ENCODE measurements at places on chromosomes 5 and 9. TPM values are rescaled to one million over a fixed set of nuclear protein-coding genes. Genes with fewer than 3 reads are reported as not detected.

The DMRTA1 gene
- not detected for total RNA-seq

DNA sequence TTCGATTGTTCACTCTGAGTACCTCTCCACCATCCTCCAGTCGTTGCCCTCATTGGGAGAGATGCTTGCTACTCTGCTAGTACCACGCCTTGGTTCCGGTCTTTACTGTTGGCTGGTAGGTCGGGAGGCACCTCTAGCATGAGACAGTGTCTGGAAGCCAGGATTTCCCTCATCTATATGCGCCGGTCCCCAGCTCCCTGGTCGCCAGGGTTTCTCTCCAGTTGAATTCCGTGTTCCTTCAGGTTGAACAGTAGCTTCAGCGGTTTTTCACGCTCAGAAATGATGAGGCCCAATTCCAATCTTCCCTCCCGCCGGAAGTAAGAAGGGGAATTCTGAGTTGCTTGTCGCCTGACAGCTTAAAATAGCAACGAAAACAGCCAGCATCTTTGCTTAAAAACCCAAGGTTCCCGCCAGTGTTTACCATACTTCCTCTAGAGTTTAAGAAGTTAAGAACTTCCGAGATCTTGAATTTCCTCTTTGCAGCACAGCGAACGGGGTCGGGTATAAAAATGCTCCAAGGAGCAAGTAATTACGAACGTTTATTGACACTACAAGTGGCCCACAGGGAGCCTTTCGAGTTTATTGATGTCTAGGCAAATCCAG, 1.3 kb upstream of the ST8SIA4 start:
- peak; percentile 57 for DNase-seq
- peaks cover 18% of the 10 kb centered on the region for H3K36me3 ChIP-seq
- H3K4me3 ChIP-seq: peak overlapping the region; percentile 95

DNA sequence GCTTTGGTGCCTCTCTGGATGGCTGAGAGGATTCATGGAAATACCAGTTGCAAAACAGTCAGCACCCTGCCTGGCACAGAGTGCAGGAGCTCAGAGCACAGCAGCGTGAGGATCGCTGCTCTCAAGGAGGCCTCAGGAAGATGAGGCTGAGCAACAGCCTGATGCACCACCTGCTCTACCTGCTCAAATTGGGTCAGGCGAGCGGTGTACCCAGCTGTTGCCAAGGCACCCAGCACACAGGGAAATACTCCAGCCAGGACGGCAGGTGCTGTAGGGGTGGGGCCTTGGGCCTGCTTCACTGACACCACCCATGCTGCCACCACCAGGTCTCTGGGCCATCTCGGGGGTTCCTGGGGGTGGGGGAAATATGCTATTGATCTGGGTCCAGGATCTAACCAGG, 4.3 kb downstream of the EEIG1 start:
- peak; percentile 42 for DNase-seq
- H3K27me3 ChIP-seq: no peaks in the 10 kb centered on the region
- H3K4me1 ChIP-seq: peaks cover 50% of the 10 kb centered on the region
- H3K4me3 ChIP-seq: peak overlapping the region; percentile 92
- peaks cover 49% of the 10 kb centered on the region for H3K36me3 ChIP-seq
- peak overlapping the region; percentile 100 for H3K27ac ChIP-seq

GRCh38 chr9:34985311-34985899, 4.1 kb upstream of the DNAJB5 start:
- peak overlapping the region; percentile 58 for H3K27ac ChIP-seq
- no peaks in the 10 kb centered on the region for H3K36me3 ChIP-seq
- peaks cover 53% of the 10 kb centered on the region for H3K4me1 ChIP-seq
- H3K27me3 ChIP-seq: no peaks in the 10 kb centered on the region
- DNase-seq: peak; percentile 58

The SH3TC2 gene
- not detected for total RNA-seq

DNA sequence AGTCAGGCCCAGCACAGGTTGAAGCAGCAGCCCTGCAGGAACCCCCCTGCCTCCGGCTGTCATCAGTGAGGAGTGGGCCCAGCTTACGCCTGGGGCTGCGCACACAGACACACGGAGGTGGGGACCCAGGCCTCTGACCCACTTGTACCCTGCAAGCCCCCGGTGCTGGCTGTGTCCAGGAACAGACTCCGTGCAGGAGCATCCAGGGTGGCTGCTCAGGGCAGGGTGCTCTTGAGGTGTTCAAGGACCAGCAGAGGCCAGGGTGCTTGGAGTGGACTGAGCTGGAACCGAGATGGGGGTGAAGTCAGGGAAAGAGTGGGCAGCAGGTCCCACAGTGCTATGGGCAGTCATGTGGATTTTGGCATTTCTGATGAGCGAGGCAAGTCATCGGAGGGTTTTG, 199.5 kb downstream of the CACNA1B start:
- no peak overlapping the region for H3K27ac ChIP-seq
- H3K4me1 ChIP-seq: no peaks in the 10 kb centered on the region
- peaks cover 2% of the 10 kb centered on the region for H3K27me3 ChIP-seq
- no peak for DNase-seq
- no peak overlapping the region for H3K4me3 ChIP-seq
- no peaks in the 10 kb centered on the region for H3K36me3 ChIP-seq

DNA sequence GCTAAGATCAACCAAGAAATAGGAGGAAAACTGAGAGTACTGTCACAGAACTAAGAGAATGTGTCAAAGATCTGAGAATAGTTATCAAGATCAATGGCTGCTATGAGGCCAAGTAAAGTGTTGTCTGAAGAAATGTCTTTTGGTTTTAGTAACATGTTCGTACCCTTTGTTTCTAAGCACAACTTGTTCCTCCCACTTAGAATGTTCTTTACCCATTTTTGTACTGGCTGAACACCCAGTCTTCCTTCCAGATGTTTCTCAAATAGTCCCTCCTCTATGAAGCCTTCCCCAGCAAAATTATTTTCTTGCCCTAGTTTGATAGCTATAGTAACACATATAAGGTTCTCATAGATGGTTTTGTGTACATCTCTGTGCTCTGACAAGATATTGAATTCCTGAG, 191.5 kb downstream of the WDR70 start:
- H3K27ac ChIP-seq: no peak overlapping the region
- no peaks in the 10 kb centered on the region for H3K4me1 ChIP-seq
- no peak overlapping the region for H3K4me3 ChIP-seq

Measured in activated naive CD8-positive, alpha-beta T cell treated with anti-CD3 and anti-CD28 coated beads, Interleukin-2, amount 10 ng/mL, durations not matched to agents 7 days and 5 days (primary cell).